Activated naive CD4-positive, alpha-beta T cell (primary cell): ENCODE measurements at places on chromosomes 1 and 21.

GRCh38 chr1:211642870-211643269 is 32.6 kb downstream of the NEK2 start:
- DNase-seq, result no peak

DNA sequence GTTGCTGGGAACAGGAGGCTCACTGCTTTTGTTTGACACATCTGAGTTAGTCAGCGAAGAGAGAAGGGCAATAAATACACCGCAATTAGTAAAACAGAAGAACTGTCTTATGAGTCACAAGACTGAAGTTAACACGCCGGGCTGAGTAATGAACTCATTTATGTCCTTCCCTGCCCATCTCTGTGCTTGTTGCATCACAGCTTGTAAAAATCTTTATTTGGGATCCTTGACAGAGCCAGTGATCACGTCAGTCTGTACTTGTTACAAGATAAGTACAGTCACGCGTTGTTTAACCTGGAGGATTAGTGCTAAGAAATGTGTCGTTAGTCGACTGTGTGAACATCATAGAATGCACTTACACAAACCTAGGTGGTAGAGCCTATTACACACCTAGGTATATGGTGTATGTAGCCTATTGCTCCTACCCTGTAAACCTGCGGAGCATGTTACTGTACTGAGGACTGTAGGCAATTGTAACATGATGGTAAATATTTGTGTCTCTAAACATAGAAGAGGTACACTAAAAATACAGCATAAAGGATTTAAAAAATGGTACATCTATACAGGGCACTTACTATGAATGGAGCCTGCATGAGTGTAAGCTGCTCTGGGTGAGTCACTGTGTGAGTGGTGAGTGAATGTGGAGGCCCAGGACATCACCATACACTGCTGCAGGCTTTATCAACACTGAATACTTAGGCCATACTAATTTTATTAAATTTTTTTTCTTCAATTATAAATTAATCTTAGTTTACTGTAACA is 272.2 kb downstream of the TNR start:
- DNase-seq, result no peak

- DNase-seq, result no peak
Measured at GRCh38 chr1:112209493-112209892, 186.5 kb upstream of the CTTNBP2NL start.

- no peak for DNase-seq
Measured at GRCh38 chr1:94332952-94333351, 85.2 kb upstream of the ABCD3 start.

DNA sequence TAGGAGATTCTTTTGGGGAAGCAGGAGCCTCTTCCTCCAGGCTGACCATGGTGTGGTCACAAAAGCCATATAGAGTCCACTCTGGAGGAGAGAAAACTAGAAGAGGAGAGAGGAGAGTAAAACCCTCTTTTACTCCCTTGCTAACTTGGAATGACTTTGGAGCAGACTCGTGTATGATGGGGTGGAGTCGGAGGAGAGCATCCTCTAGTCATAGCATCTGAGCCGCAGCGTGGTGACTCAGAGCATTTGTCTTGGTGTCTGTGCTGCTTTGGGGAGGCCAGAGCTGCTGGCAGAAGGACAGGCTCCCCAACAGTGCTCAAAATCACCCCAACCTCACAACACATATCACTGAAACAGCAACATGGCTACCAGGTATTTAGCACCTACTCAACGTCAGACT is 11.1 kb downstream of the HTR6 start:
- DNase-seq, result no peak

GRCh38 chr1:45205910-45206721 is at the start of gene ZSWIM5:
Gene ZSWIM5 (minus strand): TSS chr1:45206605. CDS start chr1:45206350, 255 bp downstream.
- peak; percentile 16 for DNase-seq

DNA sequence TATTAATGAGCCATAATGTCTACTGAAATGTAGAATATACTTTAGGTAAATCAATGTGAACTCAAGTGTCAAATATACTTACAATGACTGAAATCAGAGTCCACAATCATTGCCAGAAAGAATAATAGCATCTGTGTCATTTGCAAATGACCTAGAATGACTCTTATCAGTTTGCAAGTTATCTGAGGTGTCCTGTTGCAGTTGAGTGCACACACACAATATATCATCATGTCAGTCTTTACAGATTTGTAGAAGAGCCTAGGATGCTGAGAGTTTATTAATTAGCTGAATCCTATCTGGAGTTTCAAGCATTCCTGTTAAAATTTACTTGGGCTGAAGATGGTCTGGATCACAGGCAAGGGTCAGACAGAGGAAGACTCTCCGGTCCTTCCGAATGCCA is 324.0 kb upstream of the GREM2 start:
- DNase-seq, result no peak

DNA sequence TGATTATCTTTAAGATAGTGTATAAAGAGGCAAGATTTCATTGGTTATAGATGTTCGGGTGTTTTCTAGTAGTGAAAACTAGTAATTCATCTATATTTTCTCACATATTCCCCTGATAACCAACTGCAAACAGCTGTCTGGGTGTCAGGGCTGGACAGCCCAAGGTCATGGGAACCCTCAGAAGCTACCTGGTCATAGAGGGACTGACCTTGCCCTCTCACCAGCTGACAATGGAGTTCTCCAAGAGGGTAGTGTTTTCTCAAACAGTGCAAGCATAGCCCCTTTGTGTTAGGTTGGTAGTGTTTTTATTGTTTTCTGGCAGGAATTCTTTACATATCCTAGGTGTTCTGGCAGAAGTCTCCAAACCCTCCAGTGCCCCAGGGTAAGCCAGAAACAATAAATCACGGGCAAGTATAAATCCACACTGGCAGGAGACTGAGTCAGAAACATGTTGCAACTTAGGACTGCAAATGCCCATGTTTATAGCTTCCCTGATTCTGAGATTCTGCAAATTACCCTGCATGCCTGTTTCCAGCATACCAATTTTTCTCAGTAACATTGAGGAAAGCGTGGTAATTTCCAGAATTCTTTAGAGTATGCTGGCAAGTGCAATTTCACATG is 82.8 kb upstream of the ATP1A1 start:
- DNase-seq, result no peak

GRCh38 chr1:229841230-229841629 is 215.2 kb downstream of the URB2 start:
- DNase-seq, result no peak

DNA sequence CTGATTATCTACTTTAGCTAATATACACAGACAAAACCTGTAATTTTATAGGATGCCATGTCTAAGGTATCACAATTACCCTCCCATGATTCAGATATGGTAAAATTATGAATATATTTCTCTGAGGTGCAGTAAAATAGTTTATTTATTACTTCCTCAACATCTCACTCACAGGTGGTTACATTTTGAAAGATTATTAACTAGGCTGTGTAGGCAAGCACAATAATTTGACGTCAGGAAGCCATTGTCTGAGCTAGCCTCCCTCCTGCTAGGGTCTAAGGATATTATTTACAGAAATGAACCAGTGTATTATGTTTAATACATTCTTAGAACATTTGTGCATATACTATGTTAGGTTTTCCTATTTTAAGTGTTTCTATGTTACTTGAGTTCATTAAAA is 69.9 kb upstream of the ADGRL2 start:
- DNase-seq, result no peak

- no peak for DNase-seq
Measured at GRCh38 chr1:226665505-226666163, 73.4 kb downstream of the ITPKB start.

DNA sequence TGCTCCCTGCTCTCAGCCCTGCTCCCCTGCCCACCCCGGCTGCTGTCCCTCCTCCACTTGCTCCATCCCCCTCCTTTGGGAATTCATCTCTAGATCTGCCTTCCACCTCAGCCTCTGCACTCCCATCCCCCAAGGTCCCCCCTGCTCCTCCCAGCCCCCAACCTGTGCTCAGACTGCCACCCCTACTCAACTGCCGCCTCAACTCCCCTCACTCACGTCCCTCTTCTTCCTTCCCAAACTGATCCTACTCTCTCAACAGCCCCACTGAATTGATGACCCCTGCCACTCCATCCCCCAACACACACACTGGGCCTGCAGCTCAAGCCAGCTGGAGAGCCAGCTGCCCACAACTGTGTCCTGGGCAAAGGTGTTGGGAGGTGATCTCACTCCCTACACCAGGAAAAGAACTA is 15.8 kb upstream of the ETV3L start:
- DNase-seq, result no peak

DNA sequence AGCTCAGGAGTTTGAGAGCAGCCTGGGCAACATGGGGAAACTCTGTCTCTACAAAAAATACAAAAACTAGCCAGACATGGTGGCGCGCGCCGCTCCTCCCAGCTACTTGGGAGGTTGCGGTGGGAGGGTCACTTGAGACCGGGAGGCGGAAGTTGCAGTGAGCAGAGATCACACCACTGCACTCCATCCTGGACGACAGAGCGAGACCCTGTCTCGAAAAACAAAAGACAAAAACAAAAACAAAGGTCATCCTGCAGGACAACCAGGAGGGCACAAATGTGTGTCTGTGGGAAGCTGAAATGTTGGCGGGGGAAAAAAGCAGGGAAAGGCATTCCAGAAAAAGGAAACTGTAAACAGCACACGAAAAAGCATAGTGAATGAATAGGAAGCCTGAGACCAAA is 104.1 kb upstream of the HNRNPU start:
- DNase-seq, result no peak

DNA sequence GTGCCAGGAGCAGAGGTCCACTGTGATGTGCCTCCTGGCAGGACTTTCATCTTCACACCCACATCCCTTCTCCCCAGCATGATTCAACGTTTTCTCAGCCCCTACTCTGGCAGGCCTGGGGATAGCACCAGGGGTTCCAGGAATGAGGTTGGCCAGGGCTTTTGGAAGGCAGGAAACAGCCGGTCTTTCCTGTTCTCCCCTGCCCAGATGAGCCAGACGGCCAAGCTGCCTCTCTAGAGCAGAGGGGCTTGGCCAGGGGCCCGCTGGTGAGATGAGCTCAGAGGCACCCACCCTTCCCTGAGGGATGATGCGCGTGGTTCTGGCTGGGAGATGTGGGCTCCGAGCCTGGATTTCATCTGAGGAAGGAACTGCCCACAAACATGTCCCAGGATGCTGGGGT is 4.3 kb upstream of the MFAP2 start:
- DNase-seq, result no peak

DNA sequence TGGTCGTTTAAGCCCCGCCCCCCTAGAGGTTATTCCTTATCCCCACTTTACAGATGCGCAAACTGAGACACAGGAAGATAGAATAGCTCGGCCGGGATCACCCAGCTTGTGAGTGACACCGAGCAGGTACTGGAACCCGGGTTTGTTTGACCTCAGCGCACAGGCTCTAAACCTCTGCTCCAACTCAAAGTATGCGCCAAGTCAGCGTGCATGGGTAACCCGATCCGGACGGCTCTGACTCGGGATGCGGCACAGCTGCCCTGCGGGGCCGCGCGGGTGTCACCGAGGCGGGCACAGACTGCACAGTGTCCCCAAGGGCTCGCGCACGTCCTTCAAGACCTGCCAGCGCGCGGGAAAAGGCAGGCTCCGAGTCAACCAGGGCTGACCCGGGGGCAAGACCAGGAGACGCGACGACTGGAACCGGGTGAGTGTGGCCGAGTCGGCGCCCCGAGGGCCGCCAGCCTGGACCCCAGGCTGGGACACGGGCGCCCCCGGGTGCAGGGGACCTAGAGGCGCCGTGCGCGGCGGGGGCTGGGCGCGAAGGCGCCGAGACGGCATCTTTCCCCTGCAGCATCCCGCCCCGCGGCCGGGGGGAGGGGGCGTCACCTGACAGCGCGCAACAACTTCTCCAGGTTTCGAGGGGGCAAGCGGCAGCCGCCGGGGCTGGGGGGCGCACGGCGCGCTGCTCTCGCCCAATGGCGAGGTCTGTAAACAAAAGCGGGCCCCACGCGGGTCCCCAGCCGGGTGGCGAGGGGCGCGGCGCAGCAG is 101.9 kb upstream of the SOD1 start:
- DNase-seq, result no peak

- DNase-seq, result no peak
Measured at GRCh38 chr1:1046243-1046642, 26.3 kb downstream of the AGRN start.

DNA sequence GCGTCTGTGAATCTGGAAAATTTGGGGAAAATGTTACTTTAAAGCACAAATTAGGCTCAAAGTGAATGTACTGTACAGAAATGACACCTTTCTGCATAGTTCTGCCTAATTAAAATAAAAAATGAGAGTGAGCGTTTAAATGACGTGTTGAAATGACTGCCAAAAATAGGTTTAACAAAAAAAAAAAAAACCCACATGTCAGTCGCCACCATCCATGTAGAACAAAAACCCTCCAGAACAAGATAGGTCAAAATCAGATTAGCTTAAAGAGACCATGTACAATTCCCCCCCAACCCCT is 745 bp downstream of the PARP1 start:
- DNase-seq, result no peak

GRCh38 chr1:40076895-40077312 is 20.1 kb downstream of the PPT1 start:
- DNase-seq, result no peak

DNA sequence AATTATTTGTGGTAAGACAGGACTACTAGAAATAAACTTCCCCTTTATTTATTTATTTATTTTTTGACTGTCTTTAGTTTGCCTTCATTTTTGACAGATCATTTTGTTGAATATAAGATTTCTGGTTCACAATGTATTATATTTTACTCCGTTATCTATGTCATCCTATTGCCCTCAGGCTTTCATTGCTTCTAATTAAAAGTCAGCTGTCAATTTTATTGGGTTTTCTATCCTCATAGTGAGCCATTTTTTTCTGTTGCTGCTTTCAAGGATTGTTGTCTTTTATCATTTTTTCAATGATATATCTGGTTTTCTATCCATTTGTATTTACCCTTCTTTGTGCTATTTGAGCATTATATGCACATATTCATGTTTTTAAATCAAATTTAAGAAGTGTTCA is 866.2 kb downstream of the LRRIQ3 start:
- no peak for DNase-seq

DNA sequence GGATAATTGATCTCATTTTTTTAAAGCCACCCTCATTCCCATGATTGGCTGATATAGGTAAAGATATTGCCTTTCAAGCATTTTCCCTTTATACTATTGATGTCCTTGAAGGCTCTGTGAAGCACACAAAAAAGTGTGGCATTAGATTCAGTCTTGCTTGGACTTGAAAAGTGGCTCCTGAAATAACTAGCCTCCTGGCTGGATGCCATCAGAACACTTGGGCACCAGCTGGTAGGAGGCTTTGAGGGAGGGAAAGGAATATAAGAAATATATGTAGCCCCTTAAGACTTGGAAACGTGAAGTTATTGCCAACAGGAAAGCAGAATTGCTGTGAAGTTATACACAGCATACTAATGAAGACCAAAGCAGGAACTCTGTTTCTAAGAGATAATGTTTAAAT is 14.1 kb downstream of the MTR start:
- DNase-seq, result no peak

DNA sequence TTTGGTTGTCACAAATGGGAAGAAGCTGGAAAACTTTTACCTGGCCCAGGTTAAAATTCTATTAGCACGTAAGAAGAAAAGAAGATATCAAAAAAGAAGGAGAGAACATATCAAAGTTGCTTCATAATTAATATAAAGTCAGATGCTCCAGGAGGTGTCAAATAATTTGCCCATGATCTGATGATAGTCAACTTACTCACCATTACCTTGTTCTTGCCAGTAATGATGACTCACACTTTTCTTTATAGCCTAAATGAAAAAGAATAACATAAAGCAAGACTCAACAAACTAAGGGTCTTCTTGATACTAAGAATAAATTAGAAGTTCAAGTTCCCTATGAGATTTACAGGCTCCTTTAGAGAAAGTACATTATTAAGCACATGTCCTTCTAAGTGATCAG is 580.4 kb downstream of the TTLL7 start:
- no peak for DNase-seq

GRCh38 chr1:30788580-30789387 is 31.2 kb upstream of the LAPTM5 start:
- DNase-seq, result no peak

GRCh38 chr1:10680487-10680886 is 116.0 kb downstream of the CASZ1 start:
- DNase-seq, result no peak
